BE2C (cell line): ENCODE measurements at places on chromosomes 11 and 22.
A peak's percentile ranks its signal among the peaks of the same experiment; 100 is the strongest.

DNA sequence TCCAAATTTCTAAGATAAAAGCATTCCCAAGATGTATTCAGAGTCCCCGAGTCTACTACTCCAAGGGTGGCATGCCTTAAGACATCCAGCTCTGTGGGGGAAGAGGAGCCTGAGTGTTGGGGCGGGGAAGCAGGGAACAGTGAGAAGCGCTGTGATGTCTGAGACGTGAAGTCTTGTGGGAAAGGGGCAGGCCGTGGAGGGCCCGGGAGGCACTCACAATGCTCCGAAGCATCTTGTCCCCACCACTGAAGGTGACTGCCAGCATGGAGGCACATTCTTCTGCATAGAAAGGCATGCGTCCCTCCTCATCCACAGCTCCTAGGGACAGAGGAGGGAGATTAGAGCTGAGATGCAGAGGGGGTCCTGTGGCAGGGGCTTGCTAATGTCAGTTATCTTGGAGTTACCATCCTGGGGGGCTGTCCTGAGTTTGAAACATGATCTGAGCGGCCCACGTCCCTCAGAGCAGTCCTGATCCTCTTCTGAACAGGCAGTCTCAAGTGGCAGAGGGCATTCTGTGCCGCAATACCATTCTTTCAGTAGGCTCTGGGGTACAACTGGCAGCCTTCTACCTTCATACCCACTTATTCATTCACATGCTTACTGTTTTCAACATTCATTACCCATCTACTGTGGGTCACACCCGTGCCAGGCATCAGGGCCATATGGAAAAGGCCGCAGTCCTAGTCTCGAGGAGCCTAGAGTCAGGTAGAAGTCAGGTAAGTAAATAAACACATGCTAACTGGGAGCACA is 8.7 kb downstream of the PCSK7 start:
- no peak for DNase-seq

GRCh38 chr22:35538801-35539321 is 1.8 kb upstream of the RASD2 start:
- DNase-seq: peak; percentile 54

DNA sequence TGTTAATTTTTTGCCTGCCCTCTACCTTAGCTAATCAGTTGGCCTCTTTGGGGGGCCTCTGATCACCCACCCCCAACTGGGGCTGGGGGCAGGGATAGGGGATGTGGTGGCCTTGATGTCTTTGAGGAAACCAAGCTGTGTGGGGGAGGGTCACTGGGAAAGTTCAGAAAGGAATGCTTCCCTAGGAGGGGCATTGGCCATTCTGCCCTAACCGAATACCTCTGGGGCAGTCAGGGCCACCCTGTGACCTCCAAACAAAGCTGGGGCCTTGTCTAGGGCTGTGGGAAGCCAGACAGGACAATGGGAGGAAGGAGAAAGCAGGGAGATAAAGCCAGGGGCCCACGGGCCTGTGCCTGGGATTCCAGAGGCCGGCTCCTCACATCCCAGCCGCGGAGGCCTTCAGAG is 97.5 kb downstream of the TSPAN18 start:
- DNase-seq: no peak

DNA sequence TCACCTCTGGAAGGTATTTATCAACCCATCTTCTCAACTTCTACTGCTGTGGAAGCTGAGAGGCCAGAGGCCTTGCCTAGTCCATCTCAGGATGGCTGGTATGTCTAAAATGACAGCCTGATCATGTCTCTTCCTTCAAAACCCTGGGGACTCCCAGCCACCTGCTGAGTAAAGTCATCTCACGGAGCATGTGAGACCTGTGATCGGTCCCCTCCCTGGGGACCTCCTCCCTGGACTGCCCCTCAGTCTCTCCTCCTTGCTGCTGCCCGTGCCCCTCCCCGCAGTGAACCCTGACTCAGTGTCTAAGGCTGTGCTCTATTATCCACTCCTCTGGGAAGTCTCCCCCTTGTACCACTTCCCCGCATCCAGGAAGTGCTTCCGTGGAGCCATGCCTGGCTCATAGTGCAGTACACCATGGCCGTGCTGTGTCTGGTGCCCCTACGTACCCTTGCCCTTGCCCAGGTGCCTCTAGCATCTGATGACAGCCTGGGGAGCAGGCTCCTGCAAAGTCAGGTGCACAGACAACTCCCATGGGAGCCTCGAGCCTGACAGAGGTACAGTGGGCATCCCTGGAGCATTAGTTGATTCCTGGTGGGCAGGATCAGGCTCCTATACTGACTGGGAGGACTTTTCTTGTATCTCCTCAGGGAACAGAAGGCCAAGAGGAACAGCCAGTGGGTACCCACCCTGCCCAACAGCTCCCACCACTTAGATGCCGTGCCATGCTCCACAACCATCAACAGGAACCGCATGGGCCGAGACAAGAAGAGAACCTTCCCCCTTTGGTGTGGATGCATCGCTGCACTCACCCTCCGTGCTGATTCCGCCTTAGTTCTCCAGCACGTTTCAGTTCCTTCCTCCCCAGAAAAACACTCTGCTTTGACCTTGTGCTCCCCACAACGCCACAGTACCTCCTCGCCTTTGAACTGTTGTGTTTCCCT is 13.8 kb downstream of the SMARCB1 start:
- DNase-seq: no peak

DNA sequence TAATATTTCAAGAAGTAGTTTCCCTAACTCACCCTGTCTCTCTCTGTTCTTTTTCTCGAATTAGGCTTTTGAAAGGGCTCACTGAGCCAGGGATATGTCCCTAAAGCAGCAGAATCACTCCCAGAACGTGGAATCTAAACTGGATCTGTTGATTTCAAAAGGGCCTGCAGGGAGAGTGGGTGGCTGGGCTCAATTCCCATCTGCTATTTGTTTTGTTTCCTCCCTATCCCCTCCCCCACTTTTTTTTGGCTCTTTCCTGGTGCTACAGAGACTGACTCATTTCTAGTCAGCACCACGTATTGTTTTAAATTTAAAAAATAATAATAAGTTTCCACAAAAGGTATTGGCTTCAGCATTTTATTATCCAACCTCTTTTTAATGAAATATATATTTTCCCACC is 961.5 kb downstream of the FAM181B start:
- no peak for DNase-seq

DNA sequence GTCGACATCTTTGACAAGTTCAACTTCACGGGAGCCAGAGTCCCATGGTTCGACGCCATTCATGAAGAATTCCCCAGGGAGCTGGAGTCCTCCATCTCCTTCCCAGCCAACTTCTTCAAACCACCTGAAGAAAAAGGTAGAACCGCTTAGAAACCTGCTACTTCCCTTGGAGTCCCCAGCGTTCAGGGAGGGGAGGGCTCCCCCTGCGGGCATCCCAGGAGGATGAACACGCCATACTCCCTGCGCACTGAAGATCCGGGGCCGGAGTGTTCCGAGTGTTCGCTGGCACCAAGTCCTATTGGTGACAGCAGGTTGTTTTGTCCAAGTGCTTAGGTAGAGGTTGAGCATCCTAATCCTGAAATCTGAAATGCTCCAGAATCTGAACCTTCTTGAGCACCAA is 51.7 kb upstream of the PRODH start:
- DNase-seq: peak; percentile 48

DNA sequence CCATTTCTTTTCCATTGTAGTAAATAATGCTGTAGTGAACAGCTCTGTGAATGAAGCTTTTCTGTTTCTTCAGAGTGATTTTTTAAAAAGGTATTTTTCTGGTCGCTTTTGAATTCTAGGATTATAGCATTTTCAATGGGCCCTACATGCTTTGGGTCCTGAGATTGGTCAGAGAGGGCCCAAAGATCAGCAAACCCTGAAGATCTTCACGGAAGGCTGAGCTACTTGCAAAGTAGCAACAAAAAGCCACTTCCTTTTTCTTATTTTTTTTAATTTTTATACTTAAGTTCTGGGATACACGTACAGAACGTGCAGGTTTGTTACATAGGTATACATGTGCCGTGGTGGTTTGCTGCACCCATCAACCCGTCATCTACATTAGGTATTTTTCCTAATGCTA is 200.5 kb downstream of the FAT3 start:
- DNase-seq: no peak

GRCh38 chr11:112856591-112856990 is 104.6 kb upstream of the NCAM1 start:
- no peak for DNase-seq

- no peak for DNase-seq
Observed at GRCh38 chr11:86335131-86335767, 33.2 kb downstream of the HIKESHI start.

DNA sequence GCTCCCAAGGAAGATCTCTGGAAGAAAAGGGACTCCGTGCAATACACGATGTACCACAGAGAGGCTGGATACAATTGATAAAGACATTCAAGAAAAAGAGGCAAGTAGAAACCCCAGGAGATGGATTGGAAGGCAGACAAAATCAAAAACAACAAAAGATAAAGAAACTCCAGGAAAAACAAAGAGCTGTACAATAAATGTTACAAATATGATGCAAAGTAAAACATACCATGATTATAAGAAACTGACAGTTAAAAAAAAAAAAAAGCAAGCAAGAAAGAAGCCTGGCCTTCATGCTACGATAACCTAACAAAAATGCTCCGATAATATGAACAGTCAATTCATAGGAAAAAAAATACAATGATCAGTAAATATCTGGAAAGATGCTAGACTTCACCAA is 10.5 kb upstream of the SIGIRR start:
- DNase-seq: no peak

DNA sequence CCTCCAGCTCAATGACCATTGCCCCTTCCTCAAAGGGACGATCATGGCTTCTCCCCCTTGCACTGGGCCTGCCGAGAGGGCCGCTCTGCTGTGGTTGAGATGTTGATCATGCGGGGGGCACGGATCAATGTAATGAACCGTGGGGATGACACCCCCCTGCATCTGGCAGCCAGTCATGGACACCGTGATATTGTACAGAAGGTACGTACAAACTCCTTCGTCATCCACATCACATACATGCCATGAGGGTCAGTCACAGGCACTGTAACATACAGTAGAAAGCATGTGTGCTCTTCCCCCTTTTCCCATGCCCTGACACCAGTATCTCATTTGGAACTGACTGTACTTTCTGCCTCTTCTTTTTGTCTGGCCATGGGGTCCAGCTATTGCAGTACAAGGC is 4.0 kb downstream of the TAF10 start:
- DNase-seq: no peak

DNA sequence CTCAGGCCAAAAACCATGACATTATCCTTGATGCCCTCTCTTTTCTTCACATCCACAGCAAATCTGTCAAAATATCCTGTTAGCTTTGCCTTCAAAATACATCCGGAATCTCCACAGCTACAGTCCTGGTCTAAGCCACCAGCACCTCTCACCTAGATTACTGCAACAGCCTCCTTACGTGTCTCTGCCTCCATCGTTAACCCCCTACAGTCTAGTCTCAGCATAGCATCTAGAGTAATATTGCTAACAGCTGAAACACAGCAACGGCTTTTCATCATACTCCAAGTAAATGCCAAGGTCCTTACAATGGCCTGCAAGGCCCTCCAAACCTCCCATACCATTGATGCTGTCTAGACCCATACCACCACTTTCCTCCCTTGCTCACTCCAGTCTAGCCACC is 4.4 kb downstream of the TSG101 start:
- no peak for DNase-seq

DNA sequence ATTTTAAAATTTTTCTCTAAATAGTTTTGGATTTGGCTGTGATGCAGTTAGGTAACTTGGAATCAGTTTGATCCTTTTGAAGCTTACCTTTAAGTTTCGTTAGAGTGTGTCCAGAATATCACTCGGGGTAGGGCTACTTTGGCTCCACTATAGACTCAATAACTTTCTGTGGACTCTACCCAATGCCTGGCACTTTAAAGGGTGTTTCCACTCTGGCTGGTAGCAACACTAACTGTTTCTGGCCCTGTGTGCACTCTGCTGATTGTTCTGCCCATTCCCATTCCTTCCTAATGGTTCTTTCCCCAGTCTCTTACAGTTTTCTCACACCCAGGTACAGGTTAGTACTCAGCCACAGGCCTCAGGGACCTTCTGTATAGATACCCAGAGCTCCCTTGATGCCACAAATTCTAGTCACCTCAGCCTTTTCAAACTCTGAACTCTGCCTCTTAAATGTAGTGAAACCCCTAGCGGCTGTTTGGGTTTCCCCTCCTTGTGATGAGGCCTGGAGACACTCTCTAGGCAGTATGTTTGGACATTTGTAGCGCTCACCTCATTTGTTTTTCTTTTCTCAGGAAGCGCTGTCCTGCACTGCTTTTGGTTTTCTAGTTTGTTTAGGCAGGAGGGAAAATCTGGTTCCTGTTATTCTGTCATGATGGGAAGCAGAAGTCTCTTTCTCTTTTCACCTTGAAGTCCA is 16.8 kb downstream of the CUL5 start:
- DNase-seq: no peak

DNA sequence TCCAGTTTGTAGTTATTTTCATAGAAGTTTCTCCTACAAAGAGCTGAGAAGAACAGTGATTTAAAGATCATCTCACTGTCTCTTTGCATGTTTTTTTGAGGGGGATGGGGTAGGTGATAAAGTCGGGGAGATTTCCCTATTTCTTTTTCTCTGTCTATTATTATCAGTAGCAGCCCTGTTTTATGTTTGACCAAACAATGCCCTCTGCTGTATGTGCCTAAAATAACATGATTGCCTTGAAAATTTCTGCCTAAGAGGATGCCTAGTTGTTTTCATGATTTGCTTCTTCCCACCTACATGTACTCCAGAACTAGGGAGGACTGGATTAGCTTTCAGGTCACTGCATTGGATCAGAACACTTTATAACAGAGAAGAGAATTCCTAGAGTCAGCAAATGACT is 1330.2 kb downstream of the LRRC4C start:
- no peak for DNase-seq

DNA sequence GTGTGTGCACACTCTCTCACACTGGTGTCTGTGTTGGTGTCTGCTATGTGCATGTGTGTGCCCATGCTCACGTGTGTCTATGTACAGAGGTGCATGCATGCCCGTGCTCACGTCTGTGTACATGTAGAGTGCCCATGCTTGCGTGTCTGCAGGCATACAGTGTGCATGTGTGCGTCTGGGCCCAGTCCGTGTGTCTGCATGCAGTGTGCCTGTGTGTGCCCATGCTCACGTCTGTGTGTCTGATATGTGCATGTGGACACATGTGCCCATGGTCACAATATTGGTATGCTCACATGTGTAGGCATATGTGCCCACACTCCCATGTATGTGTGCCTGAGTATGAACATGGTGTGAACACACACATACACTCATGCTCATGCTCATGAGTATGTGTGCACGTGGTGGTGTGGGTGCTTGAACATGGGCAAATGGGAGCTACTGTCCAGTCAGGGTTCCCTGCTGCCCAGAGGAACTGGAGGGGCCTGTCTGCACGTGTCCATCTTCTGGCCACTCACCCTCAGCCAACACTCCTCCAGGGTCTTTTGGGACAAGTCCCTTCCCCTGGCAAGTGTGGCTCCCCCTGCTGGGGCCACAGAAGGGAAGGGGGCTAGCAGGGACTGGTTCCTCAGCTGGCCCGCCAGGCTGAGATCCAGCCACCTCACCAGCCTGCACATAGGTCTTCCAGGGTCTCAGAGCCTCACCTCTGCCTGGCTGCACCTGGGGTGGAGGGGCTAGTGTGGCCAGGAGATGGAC is 7.3 kb upstream of the TBX1 start:
- no peak for DNase-seq

- no peak for DNase-seq
Observed at GRCh38 chr11:27386181-27386845, 23.3 kb upstream of the CCDC34 start.
